ENCODE measurements at places on chromosomes 3 and 15.

GRCh38 chr3:157373783-157374182, 62.9 kb upstream of the PTX3 start:
- DNase-seq, result no peak

GRCh38 chr15:72033711-72034110, 84.2 kb downstream of the MYO9A start:
- DNase-seq, result no peak

DNA sequence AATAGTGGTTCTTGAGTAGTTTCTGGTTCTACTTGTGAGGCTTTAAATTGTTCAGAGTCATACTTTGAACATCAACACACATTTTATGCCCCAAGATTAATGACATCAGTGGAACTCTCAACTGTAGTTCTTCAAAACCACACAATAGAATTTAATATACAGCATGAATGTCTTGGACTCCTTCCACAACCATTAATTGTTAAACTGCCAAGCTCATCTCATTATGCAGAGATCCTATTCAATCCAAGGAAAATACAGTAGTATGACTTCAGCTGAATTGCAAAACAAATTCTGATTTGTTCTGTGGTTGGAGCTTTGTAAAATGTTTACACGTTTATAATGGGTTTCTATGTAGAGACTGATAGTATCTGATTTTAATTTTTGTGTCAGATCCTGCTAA, 199.2 kb upstream of the SLC2A2 start:
- DNase-seq, result no peak

GRCh38 chr15:89379251-89379695, 44.6 kb upstream of the POLG start:
- no peak for DNase-seq

DNA sequence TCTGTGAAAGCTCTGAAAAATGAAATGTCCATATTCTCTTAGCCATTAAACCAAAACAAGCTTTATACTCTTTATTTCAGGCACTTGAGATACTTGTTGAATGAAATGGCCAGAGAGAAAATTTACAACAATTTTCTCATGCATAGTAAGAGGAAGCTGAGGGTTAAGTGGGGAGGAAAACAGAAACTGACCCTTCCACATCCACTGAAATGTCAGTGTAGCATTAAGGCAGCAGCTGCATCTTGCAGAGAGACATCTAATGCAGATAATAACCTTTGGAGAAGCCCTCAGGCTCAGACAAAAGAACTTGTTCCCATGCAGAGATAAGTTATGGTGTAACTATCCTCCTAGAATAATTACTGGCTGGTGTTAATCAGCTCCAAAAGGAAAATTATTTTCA, 34.0 kb downstream of the ZDHHC23 start:
- no peak for DNase-seq

DNA sequence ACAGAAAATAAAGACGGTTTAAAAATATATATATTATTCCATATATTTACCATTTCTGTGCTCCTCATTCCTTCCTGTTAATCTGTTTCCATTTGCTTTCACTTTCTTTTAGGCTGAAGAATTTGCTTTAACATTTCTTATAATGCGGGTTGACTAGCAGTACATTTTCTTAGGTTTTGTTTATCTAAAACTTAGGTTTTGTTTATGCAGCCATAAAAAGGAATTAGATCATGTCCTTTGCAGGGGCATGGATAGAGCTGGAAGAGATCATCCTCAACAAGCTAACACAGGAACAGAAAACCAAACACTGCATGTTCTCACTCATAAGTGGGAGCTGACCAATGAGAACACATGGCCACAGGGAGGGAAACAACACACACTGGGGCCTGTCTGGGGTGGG, 578.1 kb downstream of the FHIT start:
- no peak for DNase-seq

DNA sequence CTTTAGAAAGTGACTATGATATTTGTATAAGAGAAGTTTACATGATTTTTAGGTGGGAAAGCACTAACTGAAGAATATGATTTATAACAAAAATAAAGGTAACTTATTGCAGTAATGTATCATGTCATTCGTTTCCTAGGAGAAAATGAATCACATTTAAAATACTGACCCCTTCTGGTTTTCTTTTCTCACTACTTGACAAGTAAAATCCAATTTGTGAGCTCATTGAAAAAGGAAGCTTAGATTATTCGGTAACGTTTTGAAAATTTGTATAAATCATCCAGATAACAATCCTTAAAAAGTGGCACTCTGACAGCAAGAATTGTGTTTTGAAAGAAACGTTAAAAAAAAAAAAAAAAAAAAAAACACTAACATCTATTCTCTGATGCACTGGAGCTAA, 39.0 kb downstream of the NSUN3 start:
- peak; percentile 58 for DNase-seq

DNA sequence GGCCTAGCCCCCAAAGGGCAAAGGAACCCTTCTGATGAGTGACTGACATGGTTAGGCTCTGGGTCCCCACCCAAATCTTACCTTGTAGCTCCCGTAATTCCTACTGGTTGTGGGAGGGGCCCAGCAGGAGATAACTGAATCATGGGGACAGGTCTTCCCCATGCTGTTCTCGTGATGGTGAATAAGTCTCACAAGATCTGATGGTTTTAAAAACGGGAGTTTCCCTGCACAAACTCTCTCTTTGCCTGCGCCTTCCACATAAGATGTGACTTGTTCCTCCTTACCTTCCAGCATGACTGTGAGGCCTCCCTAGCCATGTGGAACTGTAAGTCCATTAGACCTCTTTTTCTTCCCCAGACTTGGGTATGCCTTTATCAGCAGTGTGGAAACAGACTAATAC, 16.9 kb downstream of the TKT start:
- DNase-seq, result no peak

GRCh38 chr3:40911264-40911663, 288.0 kb upstream of the CTNNB1 start:
- DNase-seq, result no peak

GRCh38 chr3:186525369-186526255, 18.6 kb downstream of the CRYGS start:
- DNase-seq, result no peak

GRCh38 chr3:41900265-41900664, 61.6 kb downstream of the ULK4 start:
- DNase-seq, result peak; percentile 24

DNA sequence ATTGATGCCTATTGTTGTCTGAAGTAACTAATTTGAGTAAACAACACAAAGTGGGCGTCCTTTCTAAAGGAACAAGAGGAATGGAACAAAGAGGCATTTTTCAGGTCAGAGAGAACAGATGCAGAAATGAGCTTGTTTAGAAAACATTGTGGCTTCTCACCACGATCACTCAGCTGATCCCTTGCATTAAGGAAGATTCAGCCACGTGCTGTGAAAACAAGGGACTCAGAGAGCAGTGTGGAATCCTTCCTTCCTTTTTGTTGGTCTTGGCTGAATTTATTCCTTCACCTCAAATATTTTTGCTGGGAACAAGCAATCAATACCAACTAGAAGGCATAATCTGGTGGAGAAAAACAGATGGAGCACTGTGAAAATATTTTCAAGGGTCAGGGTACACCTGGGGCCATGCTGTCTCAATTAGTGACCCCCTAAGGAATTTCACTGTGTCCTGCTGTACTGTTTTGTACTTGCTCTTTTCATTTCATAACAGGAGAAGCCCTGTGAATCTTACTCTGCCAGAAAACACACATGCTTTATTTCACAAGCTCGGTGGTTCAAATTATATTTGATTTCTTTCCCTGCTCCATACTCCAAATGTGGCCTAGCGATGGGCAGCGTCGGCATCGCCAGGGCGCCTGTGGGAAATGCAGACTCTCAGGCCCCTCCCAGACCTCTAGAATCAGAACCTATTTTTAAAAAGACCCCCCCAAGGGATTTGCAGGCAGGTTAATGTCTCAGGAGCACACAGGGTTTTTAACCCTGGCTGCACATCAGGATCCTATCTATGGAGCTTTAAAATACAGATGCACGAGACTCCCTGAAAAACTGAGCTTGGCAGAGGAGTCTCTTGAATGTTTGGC, 11.6 kb upstream of the SLC6A20 start:
- no peak for DNase-seq

DNA sequence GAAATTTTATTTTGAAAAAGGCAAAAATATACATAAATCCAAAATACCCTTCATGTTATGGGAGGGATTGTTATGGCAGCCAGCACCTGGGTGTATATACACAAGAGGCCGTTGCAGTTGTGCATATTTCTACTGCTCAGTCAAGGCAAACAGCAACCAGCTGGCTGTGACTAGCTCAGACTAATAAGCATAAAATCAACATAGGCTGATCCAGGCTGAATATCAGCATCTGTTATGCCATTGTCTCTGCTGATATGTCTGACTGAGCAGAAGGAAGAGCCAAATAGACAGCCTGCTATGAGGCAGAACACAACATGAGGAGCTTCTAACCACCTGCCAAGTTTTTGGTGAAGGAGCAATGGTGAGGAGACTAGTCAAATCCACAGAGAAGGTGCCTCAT, 457.5 kb upstream of the ALCAM start:
- DNase-seq, result peak; percentile 81
